ENCODE measurements at places on chromosomes 5 and 9.

GRCh38 chr9:27489087-27489876, 34.8 kb upstream of the IFNK start:
- no peak for DNase-seq

GRCh38 chr5:60830581-60831127, 13.4 kb downstream of the ELOVL7 start:
- no peak for DNase-seq

DNA sequence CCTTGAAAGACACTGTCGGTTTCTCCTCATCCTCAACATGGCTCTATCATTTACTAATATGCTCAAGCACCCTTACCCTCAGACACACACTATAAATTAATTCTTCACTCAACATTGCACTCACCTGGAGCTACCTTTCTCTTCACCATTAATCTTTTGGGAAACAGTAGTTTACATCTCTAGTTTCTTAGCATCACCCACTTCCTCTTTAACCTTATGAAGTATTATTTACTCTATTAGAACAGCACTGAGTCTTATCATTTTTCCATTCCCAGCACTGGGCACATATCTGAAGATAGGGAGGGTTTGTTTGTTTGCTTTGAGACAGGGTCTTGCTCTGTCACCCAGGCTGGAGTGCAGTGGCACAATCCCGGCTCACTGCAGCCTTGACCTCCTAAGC, 213.5 kb downstream of the SMARCA2 start:
- no peak for DNase-seq

DNA sequence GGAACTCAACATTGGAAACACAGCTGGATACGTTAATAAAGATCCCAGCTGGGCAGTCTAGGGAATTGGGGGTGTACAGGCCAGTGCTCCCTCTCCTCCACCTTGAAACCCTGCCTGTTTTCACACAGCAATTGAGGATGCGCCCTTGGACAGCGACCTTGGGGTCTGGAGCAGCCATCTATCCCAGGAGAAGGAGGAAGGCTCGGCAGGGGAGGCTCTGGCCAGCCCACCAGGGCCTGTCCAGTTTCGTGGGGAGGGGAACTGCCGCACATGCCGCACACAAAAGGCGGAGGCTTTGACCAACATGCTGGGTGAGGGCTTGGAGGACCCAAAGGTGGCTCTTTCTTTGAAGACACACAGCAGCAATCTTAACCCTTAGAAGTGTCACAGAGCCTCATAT, 1.4 kb downstream of the COL23A1 start:
- no peak for DNase-seq

GRCh38 chr9:87667164-87667738, 58.7 kb upstream of the CTSL start:
- DNase-seq, result peak; percentile 29

DNA sequence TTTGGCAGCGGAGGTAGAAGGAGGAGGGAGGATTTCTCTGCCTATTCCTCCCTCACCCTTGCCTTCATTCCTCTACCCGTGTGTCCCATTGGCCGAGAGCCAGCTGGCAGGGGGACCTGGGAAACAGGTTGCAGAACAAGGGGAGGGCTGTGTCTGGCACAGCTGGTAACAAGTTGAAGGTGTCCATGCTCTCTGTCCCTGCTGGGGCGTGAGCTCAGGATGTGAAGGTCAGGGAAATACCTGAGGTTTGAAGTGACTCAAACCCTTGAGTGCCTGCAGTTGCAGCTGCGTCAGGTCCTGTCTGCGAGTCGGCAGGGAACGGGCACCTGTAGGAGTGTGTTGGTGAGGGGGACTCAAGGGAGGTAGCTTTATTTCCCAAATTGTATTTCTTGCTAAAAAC, 16.2 kb downstream of the MIGA2 start:
- no peak for DNase-seq

GRCh38 chr9:85569988-85570387, 171.8 kb downstream of the AGTPBP1 start:
- peak; percentile 15 for DNase-seq

DNA sequence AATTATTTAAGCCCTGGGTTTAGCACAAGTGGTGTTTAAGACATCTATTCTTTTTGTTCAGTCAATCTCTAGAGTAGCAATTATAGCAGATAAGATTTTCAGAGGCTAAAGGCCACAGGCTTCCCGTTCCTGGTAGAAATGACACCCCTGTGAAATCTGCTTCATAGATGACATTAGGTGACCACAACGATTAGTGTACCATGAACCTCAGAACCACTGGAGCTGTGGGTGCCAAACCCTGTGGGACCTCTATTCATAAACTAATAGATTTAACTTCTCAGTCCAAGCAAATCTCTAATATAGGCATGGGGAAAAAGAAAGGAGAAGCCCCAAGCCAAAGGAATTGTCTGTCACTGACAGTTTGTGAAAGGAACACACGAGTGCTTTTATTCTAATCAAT, 207.4 kb downstream of the ARRDC3 start:
- DNase-seq, result no peak

DNA sequence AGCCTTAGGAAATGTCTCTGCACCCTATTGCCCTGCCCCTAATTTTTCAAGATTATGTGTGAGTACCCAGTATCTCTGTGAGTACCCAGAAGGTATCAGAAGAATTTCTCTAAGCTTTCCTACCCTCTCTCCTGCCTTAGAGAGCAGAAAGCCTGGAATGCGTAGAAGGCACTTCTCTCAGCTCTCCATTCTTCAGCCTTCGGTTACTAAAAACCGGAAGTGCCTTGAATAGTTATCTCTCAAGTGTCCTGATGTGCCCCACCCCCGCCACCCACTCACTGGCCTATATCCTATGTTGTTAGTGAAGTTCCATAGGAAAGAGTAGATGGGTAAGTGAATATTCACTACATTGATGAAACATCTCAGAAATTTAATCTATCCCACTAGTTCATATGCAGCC, 210.7 kb upstream of the CDH10 start:
- no peak for DNase-seq

DNA sequence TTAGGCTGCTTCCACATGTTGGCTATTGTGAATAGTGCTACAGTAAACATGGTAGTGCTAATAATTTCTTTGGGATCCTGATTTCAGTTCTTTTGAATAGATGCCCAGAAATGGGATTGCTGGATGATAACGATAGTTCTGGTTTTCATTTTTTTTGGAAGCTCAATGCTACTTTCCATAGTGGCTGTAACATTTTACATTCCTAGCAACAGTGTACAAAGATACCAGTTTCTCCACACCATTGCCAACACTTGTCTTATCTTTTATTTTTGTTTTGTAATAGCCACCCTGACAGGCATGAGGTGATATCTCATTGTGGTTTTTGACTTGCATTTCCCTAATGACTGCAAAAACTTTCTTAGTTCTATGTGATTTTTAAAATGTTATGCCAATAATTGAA, 68.8 kb upstream of the LRRC70 start:
- DNase-seq, result no peak

DNA sequence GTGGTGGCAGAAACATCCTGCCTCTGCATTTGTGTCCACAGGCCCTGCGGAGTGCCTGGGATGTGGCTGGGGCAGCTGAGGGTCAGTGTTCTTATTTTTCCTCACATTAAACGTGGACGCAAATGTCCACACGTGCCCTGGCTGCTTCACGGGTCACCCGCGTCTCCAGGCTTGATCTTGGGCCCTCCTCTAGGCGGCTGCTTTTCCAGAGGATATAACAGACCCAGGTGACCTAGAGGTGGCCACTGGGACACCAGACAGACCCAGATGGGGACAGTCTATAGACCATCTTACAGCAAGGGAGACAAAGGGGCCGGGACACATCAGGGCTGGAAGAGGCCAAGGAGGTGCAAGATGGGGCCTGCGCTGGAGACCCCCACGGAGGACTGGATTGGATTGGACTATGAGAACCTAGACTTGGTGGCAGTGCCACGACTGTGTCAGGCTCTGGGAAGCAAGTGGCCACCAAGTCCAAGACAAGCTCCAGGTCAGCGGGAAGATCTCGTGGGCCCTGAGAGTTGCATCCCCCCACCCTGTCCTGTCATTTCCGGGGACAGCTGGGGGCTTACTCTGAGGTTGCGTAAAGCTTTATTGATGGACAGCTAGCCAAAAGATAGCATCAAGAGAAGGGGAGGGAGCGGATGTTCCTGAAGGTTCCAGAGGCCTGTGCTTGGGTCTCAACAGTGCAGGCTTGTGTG, 6.9 kb downstream of the WNK2 start:
- no peak for DNase-seq

DNA sequence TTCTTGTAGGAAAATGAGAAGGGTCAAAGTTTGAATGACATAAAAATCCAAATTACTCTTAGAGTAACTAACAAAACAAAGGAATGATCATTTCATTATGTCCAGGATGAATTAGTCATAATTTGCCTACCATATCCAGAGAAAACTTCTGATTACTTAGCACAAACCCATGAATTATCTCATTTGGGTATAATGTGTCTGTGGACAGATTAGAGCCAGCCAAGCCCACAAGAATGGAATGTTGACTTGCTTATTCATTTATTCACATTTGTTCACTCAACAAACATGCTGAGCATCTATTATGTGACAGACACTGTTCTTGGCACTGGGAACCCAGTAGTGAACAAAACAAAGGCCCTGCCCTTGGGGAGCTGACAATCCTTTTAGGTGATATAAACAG, 87.4 kb downstream of the APBA1 start:
- no peak for DNase-seq

DNA sequence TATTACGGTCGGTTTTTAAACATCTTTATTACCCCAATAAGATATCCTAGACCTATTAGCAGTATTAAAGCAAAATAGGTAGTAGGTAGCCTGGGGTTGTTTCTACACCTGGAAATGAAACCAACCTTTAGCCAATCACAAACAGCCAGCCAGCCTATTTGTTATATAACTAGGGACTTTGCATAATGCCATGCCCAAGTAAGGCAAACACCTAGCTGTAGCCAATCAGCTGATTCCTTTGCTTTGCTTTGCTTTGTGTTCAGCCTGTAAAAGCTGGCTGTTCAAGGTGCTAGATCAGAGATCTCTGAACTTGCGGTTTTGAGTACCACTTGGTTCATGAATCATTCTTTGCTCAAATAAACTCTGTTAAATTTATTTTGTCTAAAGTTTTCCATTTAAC, 46.5 kb upstream of the SETD9 start:
- DNase-seq, result peak; percentile 33

DNA sequence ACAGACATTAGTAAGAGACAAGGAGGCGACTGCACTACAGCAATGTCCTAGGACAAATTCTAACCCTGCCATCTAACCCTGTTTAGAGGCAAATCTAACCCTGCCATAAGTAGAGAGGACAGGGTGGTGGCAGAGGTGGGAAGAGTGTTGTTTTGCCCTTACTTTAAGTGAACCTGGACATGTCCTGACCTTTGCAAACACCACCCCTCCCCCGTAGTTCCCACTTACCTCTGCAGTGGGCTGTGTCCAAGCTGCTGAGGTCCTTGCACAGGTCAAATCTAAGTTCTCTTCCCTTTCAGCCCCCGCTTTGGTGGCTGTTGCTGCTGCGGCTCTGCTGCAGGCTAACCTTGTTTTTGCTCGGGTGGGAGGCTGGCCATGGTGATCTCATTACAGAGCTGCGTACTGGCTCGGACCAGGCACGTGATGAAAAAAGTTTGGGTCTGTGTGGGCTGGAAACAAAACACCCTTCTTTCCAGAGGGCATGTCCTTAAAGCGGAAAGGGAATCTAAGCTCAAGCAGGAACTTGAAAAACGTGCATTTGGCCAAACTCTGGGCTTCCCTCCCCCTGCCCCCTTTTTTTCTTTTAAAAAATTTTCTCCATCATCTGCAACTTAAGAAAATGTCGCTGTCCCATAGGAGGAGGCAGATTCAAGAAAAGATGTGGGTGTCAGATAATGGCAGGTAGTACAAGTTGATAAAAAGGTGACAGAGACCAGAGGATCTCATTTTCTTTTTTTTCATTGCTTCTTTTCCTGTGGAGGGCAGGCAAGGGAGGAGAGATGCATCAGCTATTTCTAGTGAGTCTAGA, at the start of gene FAXDC2:
Gene FAXDC2, minus strand, starts transcription at position 349 of the 808 bp plus-strand sequence. CDS start 12,425 bp downstream, outside the sequence.
- DNase-seq, result peak; percentile 43

GRCh38 chr5:143898381-143898780, 86.4 kb downstream of the HMHB1 start:
- DNase-seq, result no peak

DNA sequence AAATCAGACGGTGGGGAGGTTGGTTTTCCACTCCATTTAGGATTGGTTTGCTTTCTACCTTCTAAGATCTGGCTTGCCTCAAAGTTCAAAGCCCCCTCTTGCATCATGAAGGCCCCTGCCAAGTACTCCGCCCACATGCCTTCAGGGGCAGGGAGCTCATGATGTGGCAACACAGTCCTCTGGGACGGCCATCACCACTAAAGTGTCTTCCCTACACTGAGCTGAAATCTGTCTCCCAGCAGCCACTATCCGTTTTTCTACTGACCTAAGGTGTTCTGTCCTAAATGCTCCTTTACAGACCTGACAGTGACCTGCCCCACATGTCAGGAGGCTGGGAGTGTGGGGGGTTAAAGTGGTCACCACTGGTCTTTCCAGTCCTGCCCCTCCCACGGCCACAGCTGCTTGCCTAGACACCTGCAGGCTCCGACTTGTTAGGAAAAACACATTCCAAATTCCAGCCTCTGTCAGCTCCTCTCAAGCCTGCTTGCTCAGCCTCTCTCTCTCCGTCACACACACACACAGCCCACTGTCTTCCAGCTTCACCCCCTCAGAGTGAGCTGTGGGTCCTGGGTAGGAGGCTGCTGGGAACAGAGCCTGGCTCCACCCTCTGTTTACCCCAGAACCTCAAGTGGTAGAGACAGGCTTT, 44.9 kb downstream of the SHB start:
- DNase-seq, result peak; percentile 57

- DNase-seq, result no peak
These were observed 26.2 kb upstream of the TNFAIP8 start for GRCh38 chr5:119329666-119330065.

- DNase-seq, result no peak
These were observed 37.6 kb downstream of the ALG2 start for GRCh38 chr9:99184110-99184474.

- DNase-seq, result peak; percentile 92
These were observed 6.6 kb downstream of the TJP2 start for GRCh38 chr9:69180670-69181069.
